ENCODE measurements at places on chromosomes 2 and 18.

- DNase-seq: peak; percentile 74
Observed at GRCh38 chr2:96801005-96801785, 14.9 kb upstream of the CNNM3 start.

DNA sequence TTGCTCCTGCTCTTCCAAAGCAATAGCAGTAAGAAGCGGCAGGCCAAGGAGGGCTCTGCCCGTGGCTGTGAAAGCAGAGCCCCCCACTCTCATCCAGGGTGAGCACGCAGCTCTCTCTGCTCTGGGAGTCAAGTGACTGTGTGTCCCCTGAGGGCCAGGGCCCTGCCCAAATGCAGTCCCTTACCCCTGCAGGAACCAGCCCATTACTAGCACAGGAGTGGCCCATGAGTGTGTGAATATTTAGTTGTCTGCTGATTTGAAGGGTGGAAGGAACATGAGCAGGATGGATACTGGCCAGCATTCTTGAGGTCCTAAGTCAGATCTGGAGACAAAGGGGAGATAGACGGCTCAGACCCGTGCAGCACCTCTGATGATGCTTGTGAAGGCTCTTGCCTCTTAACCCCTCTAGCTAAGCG is 69.7 kb upstream of the FOSL2 start:
- no peak for DNase-seq

- peak; percentile 22 for DNase-seq
Observed at GRCh38 chr2:64522843-64523428, 1.2 kb upstream of the AFTPH start.

DNA sequence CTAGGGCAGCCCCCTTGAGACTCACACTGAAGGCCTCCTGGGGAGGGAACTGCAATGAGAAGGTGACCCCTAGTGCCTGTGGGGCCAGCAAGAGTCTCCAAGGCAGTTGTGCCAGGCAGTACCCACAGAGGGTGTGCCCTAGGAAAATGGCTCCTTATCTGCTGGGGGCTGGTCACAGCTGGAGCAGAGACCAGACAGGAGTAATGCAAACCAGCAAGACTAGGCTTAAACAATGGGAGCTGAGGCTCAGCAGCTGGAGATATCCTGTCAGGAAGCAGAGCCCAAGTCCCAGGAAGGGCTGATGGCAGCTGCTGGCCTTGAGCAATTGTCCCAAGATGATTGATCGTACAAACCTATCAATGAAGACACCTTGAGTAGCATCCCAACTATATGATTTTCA is 26.8 kb upstream of the E2F6 start:
- DNase-seq: no peak

DNA sequence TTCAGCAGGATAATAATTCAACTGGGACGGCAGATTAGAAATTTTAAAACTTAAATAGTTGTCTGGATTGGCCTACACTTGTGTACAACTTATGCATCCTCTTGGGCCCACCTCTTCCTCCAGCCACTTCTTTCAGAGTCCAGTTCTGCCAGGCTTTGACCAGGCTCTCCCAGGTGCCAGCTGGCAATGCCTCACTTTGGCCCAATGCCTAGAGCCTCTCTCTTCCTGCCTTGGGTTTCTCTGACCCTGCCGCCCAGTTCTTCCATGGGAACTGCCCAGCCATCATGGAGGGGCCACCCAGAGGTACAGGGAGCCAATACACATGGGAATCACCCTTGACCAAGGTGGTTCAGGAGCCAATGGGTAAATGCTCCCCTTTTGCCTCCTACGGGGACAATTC is 135.5 kb downstream of the IRS1 start:
- no peak for DNase-seq

DNA sequence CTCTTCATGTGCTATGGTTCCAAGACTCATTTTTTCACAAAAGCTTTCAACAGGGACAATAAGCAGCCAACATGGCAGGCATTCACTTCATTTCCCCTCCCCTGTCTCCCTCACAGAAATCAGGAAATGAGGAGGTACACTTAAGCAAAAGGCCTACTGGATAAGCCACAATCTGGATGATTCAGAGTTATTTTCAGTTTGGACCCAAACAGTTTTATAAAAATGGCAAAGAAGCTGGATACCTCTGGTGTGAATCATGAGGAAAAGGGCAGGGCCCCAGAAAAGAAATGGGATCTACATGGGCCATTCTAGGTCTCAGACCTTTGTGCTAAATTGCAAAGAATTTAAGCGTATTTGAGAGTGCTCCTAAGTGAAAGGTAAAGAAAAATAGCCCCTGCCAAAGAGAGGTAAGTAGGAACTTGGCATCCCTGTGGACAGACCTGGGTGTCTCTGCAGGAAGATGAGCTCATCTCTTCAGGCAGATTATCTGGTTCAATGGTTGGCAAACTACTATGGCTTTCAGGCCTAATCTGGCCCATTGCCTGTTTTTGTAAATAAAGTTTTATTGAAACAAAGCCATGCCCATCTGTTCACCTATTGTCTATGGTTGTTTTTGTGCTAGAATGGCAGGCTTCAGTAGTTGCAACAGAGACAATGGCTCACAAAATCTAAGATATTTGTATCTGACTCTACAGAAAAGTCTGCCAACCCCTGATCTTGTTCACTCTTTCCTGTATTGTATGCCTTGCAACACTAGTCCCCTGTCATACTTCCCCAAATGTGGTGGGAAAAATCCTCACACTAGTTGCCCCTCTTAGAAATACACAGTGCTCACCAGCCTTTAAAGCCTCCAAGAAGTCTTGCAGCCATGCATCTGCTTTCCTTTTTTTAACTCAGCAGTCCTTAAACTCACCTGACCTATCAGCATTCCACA is 315.0 kb downstream of the ALK start:
- DNase-seq: no peak

- DNase-seq: peak; percentile 59
Observed at GRCh38 chr2:63189026-63189425, 138.4 kb downstream of the OTX1 start.

GRCh38 chr2:74856004-74856578 is 22.2 kb downstream of the HK2 start:
- no peak for DNase-seq

GRCh38 chr2:41320491-41320890 is 727.3 kb upstream of the PKDCC start:
- DNase-seq: no peak

GRCh38 chr2:202679980-202680379 is 45.2 kb downstream of the FAM117B start:
- DNase-seq: no peak

- DNase-seq: no peak
Observed at GRCh38 chr18:76593843-76594242, 98.8 kb upstream of the ZNF516 start.

DNA sequence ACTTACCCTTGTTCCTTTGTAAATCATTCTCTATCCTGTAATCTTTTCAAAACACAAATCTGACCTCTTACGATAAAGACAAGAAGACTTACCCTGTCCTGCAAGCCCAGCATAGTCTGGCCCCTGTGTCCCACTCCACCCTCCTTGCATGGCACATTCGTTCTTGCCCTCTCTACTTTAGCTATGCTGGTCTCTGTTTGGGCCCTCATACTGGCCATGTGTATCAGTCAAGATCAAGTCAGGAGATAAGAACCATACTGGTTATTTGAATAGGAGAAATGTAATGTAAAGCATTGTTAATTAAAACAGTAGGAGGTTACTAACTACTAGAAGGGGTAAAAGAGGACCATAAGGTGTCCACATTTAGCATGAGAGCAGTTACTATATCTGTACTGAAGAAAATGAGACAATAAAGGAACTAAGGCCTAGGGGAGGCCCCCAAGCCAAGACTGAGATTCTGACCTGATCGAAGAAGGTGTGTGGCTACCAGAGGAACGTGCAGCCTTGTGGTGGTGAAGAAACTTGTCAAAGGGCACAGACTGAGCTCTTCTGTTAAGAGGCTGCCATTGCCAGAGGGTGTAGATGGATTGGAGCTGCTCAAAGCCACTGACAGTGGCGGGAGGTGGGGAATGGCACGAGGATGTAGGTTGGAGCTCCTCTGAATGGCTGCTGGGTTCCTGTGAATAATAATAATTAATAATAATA is 80.8 kb downstream of the KCTD18 start:
- no peak for DNase-seq

DNA sequence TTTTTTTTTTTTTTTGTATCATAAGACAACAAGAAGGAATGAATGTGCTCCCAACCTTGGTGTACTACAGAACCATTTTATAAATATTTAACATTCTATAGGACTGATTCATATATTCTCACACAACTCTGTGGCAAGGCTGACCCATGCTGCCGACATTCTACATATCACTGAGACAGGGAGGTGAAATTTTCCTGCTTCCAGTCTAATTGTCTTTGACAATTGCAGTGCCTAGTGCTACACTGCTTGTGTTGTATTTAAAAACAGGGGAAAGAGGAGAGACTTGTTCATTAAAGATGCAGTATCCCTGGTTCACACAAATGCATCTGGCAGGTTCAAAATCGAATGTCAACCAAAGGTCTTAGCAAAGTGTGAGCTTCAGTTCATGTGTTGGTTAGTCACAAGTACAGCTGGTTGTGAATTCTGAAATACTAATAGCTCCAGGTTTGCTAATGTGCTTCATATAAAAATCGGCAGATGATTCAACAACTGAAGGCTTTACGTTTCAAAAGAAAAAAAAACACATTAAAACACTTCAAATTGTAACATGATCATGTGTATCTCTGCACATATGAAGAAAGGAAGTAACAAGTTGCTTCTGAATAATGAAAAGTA is 130.8 kb downstream of the FIGN start:
- DNase-seq: no peak

DNA sequence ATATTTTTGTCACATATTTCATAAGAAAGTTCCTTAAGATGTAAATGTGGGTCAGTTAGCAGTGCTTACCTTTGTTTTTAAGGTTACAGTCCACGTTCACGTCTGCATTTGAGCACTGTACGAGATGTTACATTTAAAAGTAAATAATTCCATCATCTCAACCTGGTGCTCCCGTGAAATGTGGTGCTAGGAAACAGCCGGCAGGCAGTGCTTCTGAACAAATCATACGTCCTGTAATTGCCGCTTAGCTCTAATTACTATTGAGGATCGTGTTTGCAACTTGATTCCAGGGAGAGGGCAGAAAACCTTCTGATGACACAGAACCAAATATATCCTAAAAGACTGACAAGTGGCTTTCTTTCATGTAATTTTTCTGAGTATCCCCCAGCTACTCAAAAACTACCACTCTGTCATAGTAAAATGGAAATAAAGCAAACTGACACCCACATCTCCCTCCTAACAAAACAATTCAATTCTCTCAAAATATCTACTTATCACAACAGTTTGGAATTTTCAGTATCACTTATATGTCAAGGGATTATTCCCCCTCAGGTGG is 297.8 kb upstream of the SESTD1 start:
- DNase-seq: peak; percentile 10

GRCh38 chr2:24374301-24374700 is 14.0 kb upstream of the ITSN2 start:
- DNase-seq: no peak

- no peak for DNase-seq
Observed at GRCh38 chr2:149427387-149427786, 97.0 kb downstream of the LYPD6 start.

DNA sequence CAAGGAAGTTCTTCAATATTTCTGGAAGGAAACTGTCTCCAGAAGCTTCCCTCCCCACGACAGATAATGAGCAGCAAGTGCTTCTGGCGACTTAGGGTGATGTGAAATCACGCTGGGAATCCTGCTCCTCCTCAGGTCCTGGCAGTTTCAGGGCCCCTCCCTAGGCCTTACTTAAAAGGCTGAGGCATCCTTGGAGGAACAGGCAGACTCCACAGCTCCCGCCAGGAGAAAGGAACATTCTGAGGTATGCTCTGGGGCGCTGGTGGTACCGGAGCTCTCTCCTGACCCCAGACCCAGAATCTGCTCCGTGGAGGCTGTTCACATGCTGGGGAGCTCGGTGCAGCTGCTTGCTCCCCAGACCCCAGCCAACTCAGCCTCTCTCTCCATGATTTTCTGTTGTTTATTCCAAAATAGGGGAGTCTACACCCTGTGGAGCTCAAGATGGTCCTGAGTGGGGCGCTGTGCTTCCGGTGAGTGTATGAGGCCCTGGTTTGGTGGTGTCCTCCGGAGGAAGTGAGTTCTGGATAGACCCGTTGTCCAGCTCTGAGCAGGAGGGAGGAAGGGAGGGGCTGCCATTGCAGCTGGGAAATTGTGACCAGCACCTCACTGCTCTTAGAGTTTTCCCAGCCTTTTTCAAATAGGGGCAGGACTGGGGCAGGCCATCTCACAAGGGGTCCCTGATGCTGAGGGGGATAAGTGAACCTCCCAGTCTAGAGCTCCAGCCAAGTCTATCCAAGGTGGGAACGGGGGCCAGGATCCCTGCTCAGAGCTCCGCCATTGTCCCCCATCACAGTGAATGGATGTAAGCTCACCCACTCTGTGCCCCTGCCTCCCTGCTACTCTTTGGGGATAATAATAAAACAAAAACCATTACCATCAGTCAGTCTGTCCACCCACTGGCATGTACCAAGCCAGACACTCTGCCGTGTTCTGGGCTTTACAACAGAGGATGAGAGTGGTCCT is at the start of gene IL36RN:
Gene IL36RN, plus strand, starts transcription at position 201 of the 963 bp plus-strand sequence. Its CDS starts 241 bp downstream, at position 442.
- no peak for DNase-seq

GRCh38 chr2:176104316-176105077 is 2.6 kb upstream of the HOXD11 start:
- no peak for DNase-seq

- DNase-seq: no peak
Observed at GRCh38 chr18:63457977-63458376, 18.8 kb upstream of the SERPINB5 start.

- no peak for DNase-seq
Observed at GRCh38 chr2:120939595-120940318, 204.1 kb downstream of the GLI2 start.

DNA sequence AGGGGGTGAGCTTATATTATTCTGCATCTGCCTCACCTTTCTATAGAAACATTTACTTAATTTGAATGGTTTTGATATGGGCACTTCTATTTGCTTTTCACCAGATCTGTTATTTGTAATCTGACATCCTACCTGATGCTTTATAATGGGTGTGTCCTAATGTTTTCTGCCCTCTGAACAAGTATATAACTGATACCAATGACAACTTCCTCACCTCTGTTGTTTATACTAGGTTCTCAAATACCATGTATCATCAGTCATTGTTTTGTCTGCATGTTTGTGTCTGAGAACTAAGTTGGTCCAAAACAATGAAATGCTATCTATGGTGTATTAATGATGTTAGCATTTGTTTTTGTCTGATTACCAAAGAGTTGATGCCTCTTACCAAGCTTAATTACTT is 45.8 kb downstream of the ITGA6 start:
- no peak for DNase-seq

DNA sequence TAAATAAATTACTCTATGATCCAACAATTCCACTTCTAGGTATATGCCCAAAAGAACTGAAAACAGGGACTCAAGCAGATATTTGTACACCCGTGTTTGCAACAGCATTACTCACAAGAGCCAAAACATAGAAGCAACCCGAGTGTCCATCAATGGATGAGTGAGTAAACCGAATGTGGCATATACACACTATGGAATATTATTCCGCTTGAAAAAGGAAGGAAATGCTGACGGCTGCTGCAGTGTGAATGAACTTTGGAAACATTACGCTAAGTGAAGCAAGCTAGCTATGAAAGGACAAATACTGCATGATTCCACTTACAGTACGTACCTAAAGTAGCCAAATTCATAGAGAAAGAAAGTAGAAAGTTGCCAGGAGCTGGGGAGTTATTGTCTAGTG is 32.2 kb downstream of the MREG start:
- no peak for DNase-seq

GRCh38 chr2:159080641-159081040 is 112.2 kb downstream of the TANC1 start:
- no peak for DNase-seq

GRCh38 chr18:24022161-24022560 is 7.6 kb downstream of the TTC39C start:
- no peak for DNase-seq

Measured in HEK293T (cell line).